ENCODE measurements at places on chromosomes 11 and 22.
A peak's percentile ranks its signal among the peaks of the same experiment; 100 is the strongest.

DNA sequence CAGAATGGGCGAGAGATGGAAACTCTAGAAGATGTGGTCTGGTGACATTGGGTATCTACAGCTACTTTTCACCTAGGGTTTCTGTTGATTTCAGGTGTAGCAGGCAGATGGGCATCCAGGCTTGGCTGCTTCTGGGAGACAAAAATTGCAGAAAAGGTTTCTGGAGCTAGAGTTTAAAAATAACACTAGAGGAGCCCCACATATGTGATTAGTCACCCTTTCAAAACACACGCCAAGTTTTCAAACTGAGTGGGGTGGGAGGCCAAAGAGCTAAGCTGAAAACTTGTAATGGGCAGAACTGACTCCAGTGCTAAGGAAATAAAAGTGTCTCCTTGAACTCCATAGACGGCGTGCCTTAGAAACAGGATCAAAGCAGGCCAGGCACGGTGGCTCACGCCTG lies 80.8 kb downstream of the GRK3 start:
- peak; percentile 14 for DNase-seq

DNA sequence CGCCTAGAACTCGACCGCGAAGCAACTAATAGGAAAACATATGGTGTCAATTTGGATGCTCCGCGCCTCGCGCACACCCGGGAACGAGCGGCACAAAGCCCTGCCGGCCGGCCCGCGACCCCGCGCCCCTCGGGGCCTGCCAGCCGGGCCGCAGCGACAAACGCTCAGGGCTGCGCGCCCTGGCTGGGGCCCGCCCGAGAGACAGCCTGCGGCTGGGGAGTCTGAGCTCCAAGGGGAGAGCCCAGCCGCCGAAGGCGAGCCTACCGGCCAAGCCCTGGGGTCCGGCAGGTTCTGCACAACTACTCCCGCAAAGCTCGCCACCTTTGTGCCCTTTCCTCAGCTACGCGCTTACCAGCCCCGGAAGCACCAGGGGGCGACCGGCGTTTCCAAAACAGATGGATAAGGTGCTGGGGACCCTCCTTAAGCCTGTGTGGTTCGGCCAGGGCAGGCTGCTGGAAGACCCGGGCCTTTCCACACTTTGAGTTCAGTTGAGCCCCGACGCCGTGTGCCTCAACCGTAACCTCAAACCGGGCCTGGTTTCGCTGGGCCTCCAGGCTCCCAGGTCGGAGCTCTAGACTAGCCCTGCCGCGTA lies 6.0 kb downstream of the PAX6 start:
- DNase-seq: no peak

DNA sequence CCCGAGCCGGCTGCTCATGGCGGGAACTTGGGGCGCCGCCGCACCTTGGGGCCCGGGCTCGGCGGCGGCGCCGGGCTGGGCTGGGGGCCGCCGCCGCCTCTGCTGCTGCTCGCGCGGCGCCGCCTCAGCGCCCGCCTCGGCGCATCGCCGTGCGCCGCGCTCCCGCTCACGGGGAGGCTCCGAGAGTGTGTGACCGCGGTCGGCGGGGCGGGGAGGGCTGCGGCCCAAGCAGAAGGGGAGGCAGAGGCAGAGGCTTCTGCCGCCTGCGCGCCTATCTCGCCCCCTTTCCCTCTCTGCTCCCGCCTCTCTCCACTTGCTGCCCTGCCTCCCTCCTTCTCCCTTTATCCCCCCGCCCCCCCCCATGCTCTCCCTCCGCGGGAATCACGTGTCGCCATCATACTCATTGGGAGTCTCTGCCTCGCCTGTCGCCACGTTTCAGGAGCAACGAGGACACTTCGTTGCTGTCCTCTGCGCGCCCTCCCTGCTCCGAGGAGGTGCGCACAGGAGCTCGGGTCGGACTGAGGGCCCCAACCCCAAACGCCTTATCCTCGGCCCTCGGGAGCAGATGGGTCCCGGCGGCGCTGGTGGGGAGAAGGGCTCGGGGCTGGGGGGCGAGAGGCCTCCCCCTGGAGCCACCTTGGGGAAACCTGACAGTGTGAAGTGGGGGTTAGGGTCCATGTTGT lies at the start of gene GUCY1A2:
Gene GUCY1A2, minus strand, starts transcription at position 258 of the 683 bp plus-strand sequence. CDS start 421 bp downstream, outside the sequence.
- DNase-seq: no peak

DNA sequence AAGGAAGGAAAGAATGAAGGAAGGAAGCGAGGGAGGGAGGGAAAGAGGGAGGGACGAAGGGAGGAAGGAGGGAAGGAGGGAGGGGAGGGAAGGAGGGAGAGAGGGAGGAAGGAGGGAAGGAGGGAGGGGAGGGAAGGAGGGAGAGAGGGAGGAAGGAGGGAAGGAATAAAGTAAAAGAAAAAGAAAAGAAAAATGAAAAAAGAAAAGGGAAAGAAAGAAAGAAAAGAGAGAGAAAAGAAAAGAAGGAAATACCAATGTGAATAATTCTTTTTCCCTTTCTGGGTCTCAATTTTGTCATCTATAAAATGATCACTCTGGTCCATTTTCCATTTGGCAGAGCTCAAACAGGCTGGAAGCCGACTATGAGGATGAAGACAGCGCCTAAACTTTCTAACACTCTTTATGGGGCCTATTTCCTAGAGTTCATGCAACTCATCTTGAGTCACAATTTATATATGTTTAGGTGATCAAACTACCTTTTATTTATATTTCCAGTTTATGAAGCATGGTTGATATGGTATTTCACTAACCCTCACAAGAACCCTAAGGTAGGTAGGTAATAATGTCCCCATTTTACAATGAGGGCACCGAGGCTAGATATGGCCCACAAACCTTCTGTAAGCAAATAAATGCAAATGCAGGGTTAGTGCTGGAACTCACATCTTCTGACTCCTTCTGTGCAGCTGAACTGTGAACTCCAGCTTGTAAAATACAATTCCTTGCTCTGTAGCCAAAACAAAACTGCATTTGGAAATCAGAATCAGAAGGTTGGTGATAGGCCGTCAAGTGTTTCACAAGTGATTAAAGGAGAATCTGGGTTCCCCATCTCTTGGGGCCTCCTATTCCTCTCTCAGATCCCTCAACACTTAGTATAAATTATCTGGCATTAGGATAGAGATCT lies 434.3 kb downstream of the ETS1 start:
- DNase-seq: no peak

- no peak for DNase-seq
These were observed 20.8 kb upstream of the CHKA start for GRCh38 chr11:68142028-68142412.

GRCh38 chr22:47940211-47940610 lies 1177.8 kb downstream of the TBC1D22A start:
- no peak for DNase-seq

DNA sequence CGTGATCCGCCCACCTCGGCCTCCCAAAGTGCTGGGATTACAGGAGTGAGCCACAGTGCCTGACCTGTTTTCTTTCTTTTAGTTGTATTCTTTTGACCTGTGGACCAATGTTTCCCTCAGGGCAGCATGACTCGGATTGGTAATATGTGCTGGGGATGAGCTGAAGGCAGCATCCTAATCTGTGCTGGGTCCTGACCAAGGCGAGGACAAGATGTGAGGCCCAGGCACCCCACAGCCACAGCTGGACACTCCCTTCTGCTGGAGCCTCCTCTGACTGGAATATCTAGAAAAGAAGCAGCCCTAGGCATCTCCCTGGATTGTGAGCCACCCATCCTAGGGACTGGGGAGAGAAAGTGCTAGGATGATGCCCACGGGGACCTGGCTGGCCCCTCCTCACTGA lies 105.4 kb downstream of the PDE2A start:
- DNase-seq: no peak

DNA sequence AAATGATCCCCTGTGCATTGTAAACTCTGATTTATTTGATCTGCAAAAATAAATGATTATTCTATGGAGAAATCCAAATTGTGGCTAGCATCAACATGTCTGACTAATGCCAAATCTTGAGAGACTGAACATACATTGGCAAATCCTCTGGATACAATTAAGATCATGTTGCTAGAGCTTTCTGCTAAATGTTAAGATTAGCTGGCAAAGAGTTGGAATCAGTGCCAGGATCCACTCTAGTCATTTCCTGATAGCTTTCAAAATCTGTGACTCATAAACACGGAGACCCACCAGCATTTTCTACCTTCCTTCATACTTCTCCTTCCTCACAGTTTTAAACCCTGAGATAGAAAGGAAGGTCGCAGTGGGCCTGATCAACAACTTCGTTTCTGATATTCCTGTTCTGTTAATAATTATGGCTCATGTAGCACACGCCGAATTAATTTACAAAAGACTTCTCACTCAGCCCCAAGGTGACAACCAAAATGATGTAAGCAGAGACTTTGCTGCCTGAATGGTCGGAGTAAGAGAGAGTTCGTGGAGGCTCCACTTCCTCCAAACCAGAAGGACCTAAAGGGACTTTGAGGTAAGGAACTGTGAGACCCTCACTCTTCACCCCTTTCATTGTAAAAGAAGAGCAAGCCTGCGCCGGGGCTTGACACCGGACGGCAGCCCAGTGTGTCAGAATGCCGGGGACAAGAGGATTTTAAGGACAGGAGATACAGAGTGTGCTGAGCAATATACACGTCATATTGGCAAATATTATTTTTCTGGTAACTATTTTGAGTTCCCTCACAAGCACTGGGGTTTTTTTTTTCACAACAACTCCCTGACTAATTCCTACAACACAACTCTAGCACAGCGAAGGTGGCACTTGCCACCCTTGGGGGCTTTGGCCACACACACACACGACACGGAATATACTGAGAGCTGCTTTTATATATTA lies 42.0 kb downstream of the SERPINH1 start:
- peak; percentile 96 for DNase-seq

DNA sequence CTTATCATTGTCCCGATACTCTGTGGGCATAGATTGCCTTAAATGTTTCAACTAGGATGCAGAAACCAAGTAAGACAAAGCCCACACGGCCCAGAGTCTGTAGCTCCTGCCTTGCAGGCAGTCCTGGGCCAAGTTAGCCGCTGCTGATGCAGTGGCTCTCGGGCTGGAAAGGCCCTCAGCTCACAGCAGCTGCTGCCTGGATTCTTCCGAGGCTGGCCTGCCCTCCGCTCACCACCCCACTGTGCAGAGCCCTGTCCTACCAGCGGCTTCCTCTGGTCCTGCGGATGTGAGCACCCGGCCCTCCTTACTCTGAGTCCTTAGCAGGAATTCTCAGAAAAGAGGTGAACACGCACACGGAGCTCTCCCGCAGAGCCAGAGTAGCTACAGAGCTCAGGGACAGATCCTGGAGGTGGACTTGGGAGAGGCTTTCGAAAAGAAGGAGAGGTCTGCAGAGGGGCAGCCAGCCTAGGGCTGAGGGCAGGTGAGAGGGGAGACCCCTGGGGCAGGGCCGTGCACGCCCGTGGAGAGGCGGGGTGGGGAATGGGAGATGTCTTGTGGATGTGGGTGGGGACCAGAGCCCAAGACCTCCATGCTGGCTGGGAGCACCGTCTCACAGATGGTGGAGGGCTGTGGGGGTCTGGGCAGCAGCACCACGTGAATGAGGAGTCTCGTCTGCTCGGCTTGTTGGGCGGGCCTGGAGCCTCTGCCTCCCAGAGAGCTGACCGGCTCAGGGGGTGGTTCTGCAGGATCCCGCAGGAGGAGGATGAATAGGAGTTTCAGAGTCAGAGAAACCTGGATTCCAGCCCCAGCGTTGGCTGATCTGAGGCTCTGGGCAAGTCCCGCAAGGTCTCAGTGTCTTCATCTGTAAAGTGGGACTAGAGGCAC lies 117.4 kb upstream of the B3GAT1 start:
- no peak for DNase-seq

- no peak for DNase-seq
These were observed 1.6 kb downstream of the THY1 start for GRCh38 chr11:119421351-119421750.

DNA sequence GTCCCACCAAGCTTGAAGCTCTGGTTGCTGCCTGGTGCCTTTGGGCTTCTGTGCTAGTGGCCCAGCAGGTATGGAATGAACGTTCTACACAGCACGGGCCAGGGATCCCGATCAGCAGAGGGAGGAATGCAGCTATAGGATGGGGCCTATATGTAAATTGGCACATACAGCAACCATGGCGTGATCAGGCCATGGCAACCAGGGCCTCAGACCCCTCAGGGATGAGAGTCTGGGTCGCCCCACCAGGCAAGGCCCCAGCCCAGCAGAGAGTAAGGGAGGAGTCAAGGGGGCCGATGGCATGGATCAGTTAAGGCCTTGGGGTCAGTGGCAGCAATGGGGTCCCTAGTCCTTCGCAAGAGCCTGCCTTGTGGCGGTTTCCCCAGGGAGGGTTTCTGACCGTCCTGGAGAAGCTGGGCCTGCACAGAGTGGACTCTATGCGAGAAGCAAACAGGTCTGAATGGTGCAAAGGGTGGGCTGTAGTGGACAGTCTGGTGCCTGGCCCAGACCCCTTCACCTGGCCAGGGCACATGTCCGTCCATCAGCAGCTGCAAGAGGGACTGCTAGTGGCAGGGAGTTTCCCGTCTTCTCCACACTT lies 98.6 kb downstream of the RPS6KA4 start:
- no peak for DNase-seq

DNA sequence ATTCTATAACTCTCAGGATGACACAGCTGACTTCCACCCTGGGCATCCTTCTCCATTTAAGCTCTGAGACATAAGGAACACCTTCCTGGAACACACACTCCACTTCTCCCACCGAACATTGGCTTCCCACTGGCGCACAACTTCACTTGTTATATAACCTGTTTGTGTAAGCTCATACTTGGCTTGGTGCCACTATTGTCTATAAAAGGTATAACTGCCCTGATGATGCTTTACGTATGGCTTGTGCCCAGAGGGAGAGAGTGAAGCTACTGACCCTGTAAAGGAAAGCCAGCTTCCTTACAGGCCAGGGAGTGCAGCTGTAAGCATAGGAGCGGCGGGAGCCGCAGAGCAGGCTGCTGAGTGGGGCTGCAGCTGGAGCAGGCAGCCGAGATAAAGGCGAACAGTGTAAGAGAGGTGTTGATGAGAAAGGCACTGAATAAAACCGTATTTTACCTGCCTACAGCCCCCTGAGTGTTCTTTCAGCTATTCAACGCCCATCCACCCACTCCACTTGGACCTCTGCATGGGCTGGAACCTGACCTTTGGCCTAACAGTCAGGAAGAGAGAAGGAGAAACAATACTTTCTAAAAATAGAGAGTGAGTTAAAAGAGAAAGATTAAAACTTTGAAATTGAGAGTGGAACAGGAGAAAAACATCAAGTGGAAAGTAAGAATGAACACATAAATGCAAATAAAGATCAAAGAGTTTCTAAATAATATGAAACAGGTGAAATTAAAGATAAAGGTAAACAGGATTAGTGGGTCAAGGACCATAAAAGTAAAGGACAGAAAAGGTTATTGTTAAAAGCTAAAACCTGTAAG lies 252.1 kb upstream of the ARHGAP42 start:
- DNase-seq: peak; percentile 21

All from MCF 10A (cell line).